ENCODE measurements at places on chromosomes 1 and 21.

DNA sequence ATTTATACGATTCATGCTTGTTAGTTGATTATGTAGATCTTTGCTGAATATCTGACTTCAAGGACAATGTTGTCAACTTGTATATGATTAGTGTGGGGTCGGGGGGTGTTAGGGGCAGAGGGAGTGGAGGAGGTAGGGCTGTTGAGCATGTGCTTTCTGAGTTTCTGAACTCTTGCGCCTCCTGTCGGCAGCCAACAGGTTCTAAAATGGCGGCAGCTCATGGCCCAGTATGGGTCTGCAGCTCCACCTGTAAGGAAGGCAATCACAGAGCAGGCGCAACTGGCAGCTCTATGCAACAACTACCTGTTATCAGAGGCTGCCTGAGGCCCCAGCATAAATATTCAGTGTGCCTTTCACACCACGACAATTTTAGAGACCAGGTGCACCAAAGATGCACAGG lies 205.8 kb upstream of the PLXNA2 start:
- DNase-seq, result no peak

GRCh38 chr1:31870086-31870736 lies 54.4 kb upstream of the SPOCD1 start:
- DNase-seq, result no peak

- DNase-seq, result no peak
These were observed 12.7 kb downstream of the INSL5 start for GRCh38 chr1:66788231-66788939.

- no peak for DNase-seq
These were observed 2.4 kb upstream of the S100A5 start for GRCh38 chr1:153542956-153543711.

GRCh38 chr1:50976111-50976889 lies 6.3 kb downstream of the CDKN2C start:
- no peak for DNase-seq

GRCh38 chr1:2115702-2116341 lies 65.6 kb downstream of the PRKCZ start:
- DNase-seq, result no peak

DNA sequence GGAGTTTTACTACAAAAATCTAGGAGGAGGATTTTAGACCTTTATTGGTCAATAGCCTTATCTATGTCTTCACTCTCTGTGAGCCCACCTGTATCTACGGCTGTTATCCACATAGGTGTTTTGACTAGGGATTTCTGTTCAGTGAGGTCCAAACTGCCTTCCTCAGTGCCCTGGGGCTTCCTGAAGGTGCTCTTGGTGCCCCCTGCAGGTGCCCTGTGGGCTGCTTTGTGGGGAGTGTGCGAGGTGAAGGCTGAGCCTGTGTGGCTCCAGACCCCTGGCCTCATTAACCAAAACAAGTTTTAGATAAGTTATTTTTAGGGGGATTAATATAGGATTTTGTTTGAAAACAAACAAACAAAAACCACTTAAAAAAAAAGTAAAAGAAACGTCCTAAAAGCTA lies 122.5 kb downstream of the KIF26B start:
- DNase-seq, result no peak

- DNase-seq, result no peak
These were observed 8.3 kb downstream of the NFIA start for GRCh38 chr1:61090546-61091202.

- DNase-seq, result no peak
These were observed 4.0 kb downstream of the RNF11 start for GRCh38 chr1:51240084-51240483.

- DNase-seq, result no peak
These were observed 3.1 kb upstream of the S100A8 start for GRCh38 chr1:153393926-153394325.

- DNase-seq, result peak; percentile 49
These were observed 12.1 kb downstream of the MCL1 start for GRCh38 chr1:150567341-150567716.

- no peak for DNase-seq
These were observed 6.8 kb downstream of the ETNK2 start for GRCh38 chr1:204145033-204145504.

GRCh38 chr1:166920561-166921475 lies 44.8 kb upstream of the TADA1 start:
- DNase-seq, result no peak

GRCh38 chr1:46102769-46103476 lies 29.5 kb downstream of the PIK3R3 start:
- no peak for DNase-seq

DNA sequence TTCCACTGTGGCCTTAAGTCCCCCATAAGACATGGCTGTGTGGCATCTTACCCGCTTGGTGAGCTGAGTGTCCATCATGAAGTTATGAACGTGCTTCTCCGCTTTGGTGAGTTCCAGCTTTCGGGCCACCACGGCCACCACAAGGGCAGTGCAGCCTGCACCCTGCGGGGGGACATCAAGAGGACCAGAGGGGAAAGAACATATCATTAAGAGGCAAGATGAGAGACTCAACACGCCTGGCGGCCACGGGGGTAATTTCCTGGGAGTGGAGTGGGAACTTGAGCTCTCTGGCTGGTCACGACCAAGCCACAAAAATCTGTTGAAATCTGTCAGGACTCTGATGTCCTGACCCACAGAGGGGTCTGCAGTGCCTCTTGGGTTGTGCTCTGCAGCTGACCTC lies 117.9 kb upstream of the ADAR start:
- DNase-seq, result no peak

DNA sequence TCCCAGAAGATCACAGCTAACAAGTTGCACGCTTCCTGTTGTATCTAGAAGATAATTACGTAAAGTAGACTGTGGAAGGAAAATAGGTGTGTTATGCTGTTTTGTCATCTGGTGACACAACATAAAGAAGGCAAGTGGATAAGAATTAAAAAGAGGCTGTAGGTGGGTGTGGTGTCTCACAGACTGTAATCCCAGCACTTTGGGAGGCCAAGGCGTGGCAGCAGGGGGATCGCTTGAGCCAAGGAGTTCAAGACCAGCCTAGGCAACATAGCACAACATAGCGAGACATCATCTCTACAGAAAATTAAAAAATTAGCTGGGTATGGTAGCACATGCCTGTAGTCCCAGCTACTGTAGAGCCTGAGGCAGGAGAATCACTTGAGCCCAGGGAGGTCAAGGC lies 17.9 kb upstream of the ZNF281 start:
- DNase-seq, result no peak

DNA sequence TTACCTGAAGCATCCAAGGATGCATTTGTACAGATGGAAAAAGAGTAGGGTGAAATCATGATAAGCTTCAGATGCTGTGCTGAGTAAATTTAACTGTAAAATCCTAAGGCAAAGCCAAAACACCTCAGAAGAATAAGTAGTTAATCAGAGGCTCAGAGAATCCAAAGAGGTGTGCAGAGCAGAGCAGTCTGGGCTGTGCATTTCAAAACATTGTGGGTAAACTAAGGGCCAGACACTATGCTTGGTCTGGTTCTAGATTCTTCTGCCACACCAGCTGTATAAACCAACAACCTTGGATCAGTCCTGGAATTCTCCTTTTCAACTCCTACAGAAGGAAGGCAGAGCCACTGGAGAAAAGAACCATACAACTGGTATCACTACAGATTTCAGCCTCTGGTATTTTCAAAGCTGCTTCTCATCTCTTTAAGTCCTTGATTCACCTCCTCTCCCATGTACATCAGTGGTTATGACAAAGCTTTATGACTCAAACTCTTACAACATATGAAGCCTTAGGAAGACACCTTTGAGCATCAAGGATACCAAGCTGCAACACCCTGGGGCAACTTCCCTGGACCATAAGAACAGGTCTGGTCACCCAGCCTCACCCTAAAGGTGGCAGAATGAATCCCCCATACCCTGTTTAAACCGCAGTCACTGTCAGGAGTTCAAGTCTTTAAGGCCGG lies 11.6 kb upstream of the HIPK1 start:
- no peak for DNase-seq

GRCh38 chr1:39575191-39576015 lies 1.2 kb downstream of the PABPC4 start:
- DNase-seq, result peak; percentile 11

GRCh38 chr1:164651351-164651951 lies 92.5 kb downstream of the PBX1 start:
- no peak for DNase-seq

- no peak for DNase-seq
These were observed 124.3 kb upstream of the RAB4A start for GRCh38 chr1:229146647-229147046.

- no peak for DNase-seq
These were observed 216.6 kb upstream of the ZP4 start for GRCh38 chr1:238107322-238107721.

GRCh38 chr1:32998997-32999396 lies 34.4 kb upstream of the RNF19B start:
- DNase-seq, result no peak

GRCh38 chr1:172863031-172863430 lies 187.7 kb downstream of the TNFSF18 start:
- no peak for DNase-seq

DNA sequence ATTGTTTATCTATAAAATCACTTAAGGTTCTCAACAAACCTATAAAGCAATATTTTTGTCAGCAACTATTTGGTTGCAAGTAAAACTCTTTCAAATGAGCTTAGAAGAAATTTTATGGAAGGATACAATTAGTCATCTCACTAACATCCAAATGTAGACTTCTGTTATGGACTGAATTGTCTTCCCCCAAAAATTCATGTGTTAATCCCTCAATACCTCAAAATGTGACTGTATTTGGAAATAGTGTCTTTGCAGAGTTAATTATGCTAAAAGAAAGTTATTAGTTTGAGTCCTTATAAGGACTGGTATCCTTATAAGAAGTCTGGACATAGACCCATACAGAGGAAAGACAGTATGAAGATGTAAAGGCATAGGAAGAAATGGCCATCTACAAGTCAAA lies 357.8 kb upstream of the PRMT6 start:
- DNase-seq, result no peak

DNA sequence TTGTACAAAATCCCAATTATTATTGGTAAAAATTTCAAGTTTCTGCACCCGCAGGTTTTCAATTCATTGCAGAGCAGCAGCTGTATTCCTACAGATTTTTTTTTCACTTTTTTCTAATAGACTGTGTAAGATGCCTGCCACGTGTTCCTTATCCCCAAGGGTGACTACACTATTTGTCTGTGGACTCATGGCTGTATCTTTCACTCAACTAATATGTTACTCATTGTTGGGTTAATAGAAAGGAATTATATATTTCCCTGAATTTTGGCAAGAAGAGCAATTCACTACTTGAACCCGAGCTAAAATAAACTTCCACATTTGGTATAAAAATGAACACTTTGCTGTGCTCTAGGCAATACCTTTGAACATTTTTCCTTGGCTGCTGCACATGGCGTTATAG lies 158.7 kb downstream of the NCAM2 start:
- no peak for DNase-seq

GRCh38 chr1:51372561-51372960 lies 42.2 kb upstream of the TTC39A start:
- DNase-seq, result no peak
